ENCODE measurements at places on chromosomes 3 and 15. TPM values are rescaled to one million over a fixed set of nuclear protein-coding genes. Genes with fewer than 3 reads are reported as not detected.

GRCh38 chr15:38540510-38540909, 24.1 kb downstream of the RASGRP1 start:
- H3K36me3 ChIP-seq, result no peaks in the 10 kb centered on the region
- no peak overlapping the region for H3K4me3 ChIP-seq
- no peaks in the 10 kb centered on the region for H3K27me3 ChIP-seq
- no peak overlapping the region for H3K27ac ChIP-seq

DNA sequence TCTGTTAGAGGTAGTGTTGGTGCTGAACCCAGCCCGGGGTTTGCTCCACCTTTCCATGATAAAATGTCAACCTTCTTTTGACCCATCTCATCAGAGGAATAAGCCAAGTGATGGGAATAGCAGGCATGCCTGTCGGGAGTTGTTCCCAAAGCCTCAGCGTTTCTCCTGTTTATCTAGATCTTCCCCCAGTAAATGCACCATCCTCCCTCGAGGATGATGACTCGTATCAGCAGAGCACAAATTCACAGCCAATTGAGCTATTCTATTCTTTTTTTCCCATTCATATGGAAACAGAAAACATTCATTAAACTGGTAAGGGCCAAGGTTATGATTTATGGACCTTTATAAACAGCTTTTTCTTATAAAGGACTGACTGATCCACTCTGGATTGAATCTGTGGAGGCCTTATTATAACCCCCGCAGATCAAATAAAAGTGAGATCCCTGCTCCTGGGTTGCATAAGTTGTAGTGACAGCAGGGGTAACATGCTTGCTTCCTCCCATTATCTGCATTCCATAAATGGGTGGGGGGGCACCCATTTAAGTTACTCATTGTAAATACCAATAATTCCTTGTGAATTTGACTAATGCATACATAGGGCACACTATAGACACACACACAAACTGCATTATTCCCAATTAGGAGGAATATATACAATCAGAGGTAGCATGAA, 207.3 kb downstream of the PLCL2 start:
- H3K27me3 ChIP-seq, result no peaks in the 10 kb centered on the region
- H3K4me1 ChIP-seq, result no peaks in the 10 kb centered on the region
- no peak overlapping the region for H3K27ac ChIP-seq
- DNase-seq, result no peak

Gene EIF2A
- 239 TPM for total RNA-seq

- no peak overlapping the region for H3K4me3 ChIP-seq
- no peak overlapping the region for H3K27ac ChIP-seq
- H3K4me1 ChIP-seq, result no peaks in the 10 kb centered on the region
Measured at GRCh38 chr3:59754456-59755129, 704.8 kb upstream of the CFAP20DC start.

- no peaks in the 10 kb centered on the region for H3K4me1 ChIP-seq
- no peak overlapping the region for H3K4me3 ChIP-seq
- no peaks in the 10 kb centered on the region for H3K36me3 ChIP-seq
- DNase-seq, result no peak
Measured at GRCh38 chr3:148466143-148466542, 231.6 kb upstream of the AGTR1 start.

Gene STAB1
- total RNA-seq, result 55.4 TPM

DNA sequence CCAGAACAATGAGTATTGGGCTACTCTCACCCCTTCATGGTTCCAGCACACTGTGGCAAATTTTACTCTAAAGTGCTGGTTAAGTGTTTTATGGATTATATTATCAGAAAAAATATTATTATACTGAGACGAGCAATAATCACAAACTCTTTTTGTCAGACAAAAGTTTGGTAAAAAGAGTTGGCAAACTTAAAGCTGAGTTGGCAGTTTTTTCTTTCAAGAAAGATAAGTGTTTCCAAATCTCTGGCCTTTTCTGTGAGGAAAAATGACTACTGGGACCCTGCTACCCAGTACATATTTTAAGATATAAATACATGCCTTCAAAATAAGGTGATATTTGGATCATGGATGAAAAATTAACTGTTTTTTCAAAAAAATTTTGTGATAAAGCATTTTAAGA, 471.5 kb upstream of the IL12A start:
- H3K4me3 ChIP-seq, result no peak overlapping the region
- H3K27ac ChIP-seq, result no peak overlapping the region
- no peaks in the 10 kb centered on the region for H3K36me3 ChIP-seq
- no peaks in the 10 kb centered on the region for H3K4me1 ChIP-seq
- no peaks in the 10 kb centered on the region for H3K27me3 ChIP-seq

GRCh38 chr3:108079043-108079442, 11.8 kb downstream of the CD47 start:
- no peaks in the 10 kb centered on the region for H3K27me3 ChIP-seq
- no peaks in the 10 kb centered on the region for H3K4me1 ChIP-seq
- H3K27ac ChIP-seq, result no peak overlapping the region
- no peaks in the 10 kb centered on the region for H3K36me3 ChIP-seq
- no peak overlapping the region for H3K4me3 ChIP-seq

DNA sequence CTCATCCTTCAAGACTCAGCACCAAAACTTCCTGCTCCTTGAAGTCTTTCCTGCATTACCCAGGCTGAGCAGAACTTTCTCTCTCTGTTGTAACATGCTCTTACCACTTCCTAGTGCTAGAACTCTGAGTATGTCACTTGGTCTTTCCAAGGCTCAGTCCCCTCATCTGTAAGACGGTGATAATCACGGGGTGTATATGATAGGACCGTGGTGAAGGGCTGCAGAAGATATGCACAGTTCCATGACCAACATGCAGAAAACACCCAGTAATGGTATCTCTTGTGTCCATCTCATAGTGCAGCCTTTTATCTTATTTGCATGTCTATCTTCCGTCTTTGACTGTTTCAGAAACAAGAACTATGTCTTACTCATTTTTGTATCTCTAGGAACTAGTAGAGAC, 154.5 kb downstream of the ZNF621 start:
- DNase-seq, result no peak
- no peaks in the 10 kb centered on the region for H3K27me3 ChIP-seq
- no peak overlapping the region for H3K27ac ChIP-seq
- H3K4me3 ChIP-seq, result no peak overlapping the region

GRCh38 chr15:89587955-89588354, 12.7 kb downstream of the TICRR start:
- no peaks in the 10 kb centered on the region for H3K4me1 ChIP-seq
- no peak overlapping the region for H3K27ac ChIP-seq

- H3K4me1 ChIP-seq, result no peaks in the 10 kb centered on the region
- H3K4me3 ChIP-seq, result no peak overlapping the region
- H3K27me3 ChIP-seq, result no peaks in the 10 kb centered on the region
- no peak overlapping the region for H3K27ac ChIP-seq
Measured at GRCh38 chr3:150958683-150959082, 13.8 kb downstream of the CLRN1 start.

DNA sequence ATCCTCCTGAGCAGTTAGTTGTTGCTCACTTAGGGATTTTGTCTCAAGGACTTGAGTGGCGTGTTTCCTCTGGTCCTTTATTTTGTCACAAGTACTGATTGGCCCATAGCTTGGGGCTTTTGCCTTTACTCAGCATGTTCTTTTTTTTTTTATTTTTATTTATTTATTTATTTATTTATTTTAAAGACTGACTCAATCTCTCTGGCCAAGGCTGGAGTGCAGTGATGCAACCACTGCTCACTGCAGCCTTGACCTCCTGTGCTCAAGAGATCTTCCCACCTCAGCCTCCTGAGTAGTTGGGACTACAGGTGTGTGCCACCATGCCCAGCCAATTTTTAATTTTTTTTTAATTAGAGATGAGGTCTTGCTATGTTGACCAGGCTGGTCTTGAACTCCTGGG, 223.9 kb upstream of the TPM1 start:
- H3K4me3 ChIP-seq, result no peak overlapping the region
- no peaks in the 10 kb centered on the region for H3K36me3 ChIP-seq
- H3K4me1 ChIP-seq, result no peaks in the 10 kb centered on the region
- no peak overlapping the region for H3K27ac ChIP-seq
- no peak for DNase-seq

GRCh38 chr15:90956274-90957030, 1.8 kb downstream of the RCCD1 start:
- H3K27me3 ChIP-seq, result no peaks in the 10 kb centered on the region
- H3K4me1 ChIP-seq, result peaks cover 3% of the 10 kb centered on the region
- peak overlapping the region; percentile 68 for H3K4me3 ChIP-seq
- DNase-seq, result peak; percentile 57
- H3K27ac ChIP-seq, result peak overlapping the region; percentile 64

GRCh38 chr3:139357899-139358298, 14.1 kb downstream of the MRPS22 start:
- no peaks in the 10 kb centered on the region for H3K4me1 ChIP-seq
- H3K36me3 ChIP-seq, result no peaks in the 10 kb centered on the region
- DNase-seq, result no peak
- H3K4me3 ChIP-seq, result no peak overlapping the region
- H3K27ac ChIP-seq, result no peak overlapping the region

- H3K4me1 ChIP-seq, result no peaks in the 10 kb centered on the region
- no peak for DNase-seq
- H3K27ac ChIP-seq, result no peak overlapping the region
- no peaks in the 10 kb centered on the region for H3K36me3 ChIP-seq
Measured at GRCh38 chr3:120931593-120931992, 23.6 kb downstream of the STXBP5L start.

Gene CYP8B1
- total RNA-seq, result not detected

DNA sequence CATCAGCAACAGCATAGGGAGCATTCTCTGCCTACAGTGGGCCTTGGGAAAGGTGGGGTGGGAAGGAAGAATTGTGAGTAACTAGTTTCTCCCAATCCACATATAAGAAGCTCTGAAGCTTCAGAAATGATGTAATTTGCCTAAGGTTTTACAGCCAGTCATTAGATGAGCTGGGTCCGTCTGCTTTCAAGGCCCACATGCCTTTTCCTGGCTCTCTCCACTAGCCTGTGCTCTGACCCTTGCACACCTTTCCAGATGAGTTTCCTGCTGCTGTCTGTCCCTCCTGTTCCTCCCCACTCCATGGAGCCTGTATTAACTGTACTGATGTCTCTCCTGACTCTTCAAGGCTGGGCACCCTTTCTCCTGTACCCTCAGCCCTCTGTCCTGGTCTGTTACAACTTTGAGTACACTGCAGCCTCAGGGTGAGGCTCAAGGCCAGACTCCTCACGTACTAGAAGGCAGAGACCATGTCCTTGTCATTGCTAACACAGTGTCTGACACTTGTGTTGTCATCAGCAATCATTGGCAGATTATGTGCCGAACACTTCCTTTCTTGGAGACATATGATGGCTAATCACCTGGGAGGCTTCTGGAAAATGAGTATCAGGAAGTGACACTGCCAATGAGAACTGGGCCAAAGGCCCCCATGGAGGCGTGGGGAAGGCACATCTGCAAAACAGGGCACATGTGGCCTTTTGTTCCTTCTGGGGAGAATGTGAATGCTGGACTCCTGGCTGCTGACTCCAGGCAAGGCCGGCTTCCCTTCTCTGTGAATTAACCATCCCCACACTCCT, 6.6 kb downstream of the TM6SF1 start:
- H3K36me3 ChIP-seq, result no peaks in the 10 kb centered on the region
- peak overlapping the region; percentile 70 for H3K27ac ChIP-seq
- peaks cover 17% of the 10 kb centered on the region for H3K27me3 ChIP-seq
- H3K4me1 ChIP-seq, result no peaks in the 10 kb centered on the region
- H3K4me3 ChIP-seq, result no peak overlapping the region

DNA sequence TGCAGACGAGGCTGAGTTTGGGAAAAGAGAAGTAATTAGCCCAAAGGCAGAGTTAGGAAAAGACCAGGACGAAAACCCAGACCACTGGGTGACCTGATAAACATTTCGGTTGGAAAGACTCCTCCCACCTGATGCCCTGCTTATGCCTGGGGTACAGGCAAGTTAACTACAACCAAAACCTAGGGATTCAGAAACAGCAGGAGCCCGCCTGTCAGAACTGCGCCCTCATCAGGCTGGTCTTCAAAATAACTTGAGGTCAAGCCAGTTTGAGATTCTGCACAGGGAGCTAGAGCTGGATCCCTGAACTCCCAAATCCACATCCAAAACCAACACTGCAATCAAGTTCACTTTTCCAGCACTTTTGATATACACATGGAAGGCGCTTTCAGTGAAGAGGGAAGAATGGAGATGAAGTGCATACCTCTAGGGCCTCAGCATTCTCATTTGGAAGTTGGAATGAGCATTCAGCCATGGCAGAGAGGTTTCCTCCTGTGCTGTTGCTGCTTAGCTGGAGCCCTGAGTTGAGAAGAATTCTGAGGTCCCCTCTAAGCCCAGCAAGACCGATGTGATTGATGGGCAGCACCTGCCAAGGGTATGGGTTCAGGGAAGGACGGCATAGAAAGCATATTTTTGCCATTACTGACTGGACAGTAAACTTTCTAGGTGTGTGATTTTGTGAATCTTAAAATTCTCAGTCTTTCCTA, 11.6 kb downstream of the TSEN2 start:
- no peak overlapping the region for H3K4me3 ChIP-seq
- no peaks in the 10 kb centered on the region for H3K4me1 ChIP-seq
- peaks cover 10% of the 10 kb centered on the region for H3K36me3 ChIP-seq
- no peak for DNase-seq
- no peak overlapping the region for H3K27ac ChIP-seq

DNA sequence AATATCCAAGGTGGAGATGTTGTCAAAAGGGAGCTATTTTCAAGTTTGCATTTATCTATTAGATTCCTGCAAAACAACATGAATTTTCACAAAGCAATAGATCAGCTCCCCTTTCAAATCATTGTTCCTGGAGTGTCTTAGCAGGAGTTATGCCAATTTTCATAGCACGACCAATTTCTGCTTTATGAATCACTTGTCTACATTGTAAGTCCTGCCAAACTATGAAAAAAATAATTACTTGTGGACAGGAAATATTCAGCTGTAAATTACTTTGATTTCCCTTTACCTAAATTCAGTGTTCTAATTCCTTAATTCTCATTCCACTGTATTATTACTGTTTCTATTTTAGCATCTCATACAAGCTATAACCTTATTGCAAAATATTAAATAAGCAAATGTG, 1289.6 kb downstream of the NSUN3 start:
- no peaks in the 10 kb centered on the region for H3K36me3 ChIP-seq
- no peaks in the 10 kb centered on the region for H3K27me3 ChIP-seq
- H3K4me1 ChIP-seq, result no peaks in the 10 kb centered on the region
- H3K4me3 ChIP-seq, result no peak overlapping the region
- H3K27ac ChIP-seq, result no peak overlapping the region

DNA sequence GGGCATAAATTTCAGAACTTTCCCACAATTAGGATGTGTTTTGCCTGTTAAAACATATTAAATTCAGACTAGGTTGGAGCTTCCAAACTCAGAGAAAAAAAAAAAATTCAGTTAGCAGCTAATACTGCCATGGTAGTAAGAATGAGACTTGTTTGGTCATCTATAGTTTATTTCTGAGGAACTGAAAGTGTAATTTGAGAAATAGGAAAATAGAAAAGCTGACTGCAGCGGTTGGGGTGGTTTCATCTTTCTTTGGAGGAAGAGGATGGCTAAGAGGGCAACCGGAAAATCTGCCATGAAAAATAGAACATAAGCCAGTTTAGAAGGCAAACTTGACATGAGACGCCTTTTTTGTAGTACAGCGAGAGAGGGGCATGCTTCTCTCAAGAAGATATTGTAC, 371.2 kb upstream of the ROBO2 start:
- H3K27ac ChIP-seq, result no peak overlapping the region
- DNase-seq, result no peak
- H3K36me3 ChIP-seq, result no peaks in the 10 kb centered on the region
- H3K4me1 ChIP-seq, result no peaks in the 10 kb centered on the region

- H3K27ac ChIP-seq, result no peak overlapping the region
- no peak overlapping the region for H3K4me3 ChIP-seq
- H3K36me3 ChIP-seq, result peaks cover 6% of the 10 kb centered on the region
- H3K27me3 ChIP-seq, result no peaks in the 10 kb centered on the region
- DNase-seq, result no peak
Measured at GRCh38 chr3:148221303-148221702, 476.4 kb upstream of the AGTR1 start.

GRCh38 chr3:4071481-4072184, 231.5 kb upstream of the SETMAR start:
- H3K27ac ChIP-seq, result no peak overlapping the region
- H3K4me1 ChIP-seq, result no peaks in the 10 kb centered on the region
- DNase-seq, result no peak
- no peaks in the 10 kb centered on the region for H3K36me3 ChIP-seq
- H3K4me3 ChIP-seq, result no peak overlapping the region
